NCI-H1092 (cell line): ENCODE measurements at places on chromosomes 12 and 14.

DNA sequence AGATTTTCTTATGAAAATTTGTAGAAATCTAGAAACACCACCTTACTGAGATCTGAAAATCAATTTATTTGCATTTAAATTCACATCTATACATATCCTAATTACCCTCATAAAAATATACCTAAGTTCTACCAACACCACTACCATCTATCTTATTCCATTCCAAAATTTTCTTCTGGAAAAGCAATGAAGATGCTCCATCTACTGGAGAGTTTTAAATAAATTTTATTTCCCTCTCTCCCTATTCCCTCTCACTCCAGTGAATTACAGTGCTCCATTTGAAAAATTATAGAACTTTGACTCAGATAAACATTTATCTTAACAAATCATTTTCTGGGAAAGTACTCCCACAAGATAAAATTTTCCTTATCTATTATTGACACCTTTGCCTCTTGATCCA is 2.3 kb upstream of the C14orf39 start:
- DNase-seq, result no peak

DNA sequence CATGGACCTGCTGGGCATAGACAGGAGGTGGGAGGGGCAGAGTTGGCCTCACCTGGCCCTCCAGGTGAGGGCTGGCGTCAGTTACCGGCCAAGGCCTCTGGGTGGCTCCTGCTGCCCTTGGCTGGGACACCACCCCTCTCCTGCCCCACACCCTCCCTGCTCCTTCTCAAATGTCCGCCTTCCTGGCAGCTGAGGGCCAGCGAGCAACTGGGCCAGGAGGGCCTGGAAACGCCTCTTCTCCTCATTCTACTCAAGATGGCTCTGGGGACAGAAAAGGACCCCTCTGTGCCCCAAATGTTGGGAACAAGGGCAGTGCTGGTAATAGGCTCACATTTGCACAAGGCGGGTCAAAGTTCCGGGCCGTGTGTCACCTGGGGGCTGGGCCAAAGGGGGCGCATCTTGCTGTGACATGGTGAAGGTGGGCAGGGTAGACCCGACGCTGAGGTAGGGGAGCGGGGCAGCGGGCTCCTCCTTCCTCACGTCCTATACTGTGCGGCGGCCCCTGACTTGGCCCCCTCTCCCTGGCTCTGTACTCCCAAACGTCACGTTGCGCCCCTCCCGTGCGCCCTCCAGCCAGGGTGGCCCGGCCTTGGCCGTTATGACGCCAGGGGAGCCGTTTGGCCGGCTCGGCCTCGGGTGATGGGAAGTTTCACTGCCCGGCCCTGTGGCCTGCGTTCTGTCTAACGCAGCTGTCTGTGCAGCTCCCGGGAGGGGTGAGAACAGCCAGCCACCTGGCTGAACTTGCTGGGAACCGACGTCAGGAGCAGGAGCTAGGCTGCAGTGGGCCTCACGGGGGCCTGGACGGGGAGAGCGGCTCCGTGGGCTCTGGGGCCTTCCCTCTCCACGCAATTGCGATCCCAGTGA is 18.0 kb upstream of the DLK1 start:
- no peak for DNase-seq

- DNase-seq, result no peak
Measured at GRCh38 chr12:29672580-29672979, 111.2 kb downstream of the TMTC1 start.

GRCh38 chr14:50882932-50883826 is 11.3 kb downstream of the ABHD12B start:
- DNase-seq, result no peak

DNA sequence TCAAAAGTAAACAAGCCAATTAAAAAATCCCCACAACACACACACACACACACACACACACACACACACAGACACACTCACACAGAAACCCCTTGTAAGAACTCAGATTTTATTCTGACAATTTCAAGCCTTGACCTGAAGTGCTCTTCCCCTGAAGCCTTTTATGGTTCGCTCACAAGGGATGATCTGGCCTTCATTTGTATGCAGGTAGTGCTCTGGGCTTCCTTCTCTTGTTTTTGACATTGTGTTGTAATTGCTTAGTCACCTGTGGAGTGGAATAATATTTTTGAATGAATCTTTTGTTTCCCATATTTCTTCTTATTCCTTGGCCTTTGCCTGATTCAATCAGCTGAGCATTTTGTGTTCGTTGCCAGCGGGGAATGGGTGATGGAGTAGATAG is 83.3 kb upstream of the CSRP2 start:
- DNase-seq, result no peak
